Aorta (tissue), 5 donors: ENCODE measurements at places on chromosomes 11 and 22. TPM values are rescaled to one million over a fixed set of nuclear protein-coding genes. Genes with fewer than 3 reads are reported as not detected.

DNA sequence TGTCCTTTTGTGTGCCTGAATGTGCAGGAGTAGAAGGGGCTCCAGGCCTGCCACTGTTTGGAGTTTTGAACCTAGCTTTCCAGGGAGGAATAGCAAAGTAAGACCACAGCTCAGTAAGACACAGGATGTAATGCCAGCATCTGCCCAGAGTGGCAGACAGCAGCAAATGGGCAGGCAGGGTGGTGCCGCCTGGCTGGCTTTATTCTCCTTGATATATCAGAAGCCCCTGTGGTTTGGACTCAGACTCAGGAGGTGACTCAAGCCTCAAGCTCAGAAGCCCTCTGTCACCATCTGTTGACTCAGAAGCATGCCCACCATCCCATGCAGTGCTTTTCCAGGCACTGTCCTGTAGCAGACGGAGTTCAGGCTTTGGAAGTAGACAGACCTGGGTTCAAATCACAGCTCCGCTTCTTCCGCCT, 72.7 kb upstream of the TTC12 start:
- no peaks in the 10 kb centered on the region for H3K27me3 ChIP-seq
- no peaks in the 10 kb centered on the region for H3K4me1 ChIP-seq
- no peaks in the 10 kb centered on the region for H3K36me3 ChIP-seq
- no peak overlapping the region for H3K4me3 ChIP-seq

- no peaks in the 10 kb centered on the region for H3K4me1 ChIP-seq
- H3K27ac ChIP-seq = no peak overlapping the region
- H3K27me3 ChIP-seq = no peaks in the 10 kb centered on the region
These were observed 27.6 kb downstream of the RCOR2 start for GRCh38 chr11:63889344-63889743.

DNA sequence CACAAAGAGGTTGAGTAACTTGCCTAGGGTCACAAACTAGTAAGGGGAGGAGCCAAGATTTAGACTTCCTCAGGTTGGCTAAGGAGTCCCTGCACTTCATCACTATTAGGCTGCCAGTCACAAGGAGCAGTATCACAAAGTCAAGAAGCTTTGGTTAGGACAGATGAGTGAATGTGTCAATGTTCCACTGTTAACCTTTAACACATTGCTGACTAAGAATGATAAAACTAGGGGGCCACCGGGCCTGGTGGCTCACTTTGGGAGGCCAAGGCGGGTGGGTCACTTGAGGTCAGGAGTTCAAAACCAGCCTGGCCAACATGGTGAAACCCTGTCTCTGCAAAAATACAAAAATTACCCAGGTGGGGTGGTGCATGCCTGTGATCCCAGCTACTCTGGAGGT, 32.0 kb downstream of the TMEM123 start:
- H3K27ac ChIP-seq = no peak overlapping the region
- DNase-seq = no peak
- H3K4me1 ChIP-seq = no peaks in the 10 kb centered on the region
- H3K36me3 ChIP-seq = no peaks in the 10 kb centered on the region
- no peak overlapping the region for H3K4me3 ChIP-seq
- H3K27me3 ChIP-seq = no peaks in the 10 kb centered on the region

BARX2 gene
- not detected for total RNA-seq

CLDN5 gene
- 69.2 TPM for total RNA-seq
